ENCODE measurements at places on chromosomes 4 and X. TPM values are rescaled to one million over a fixed set of nuclear protein-coding genes. Genes with fewer than 3 reads are reported as not detected.

GRCh38 chr4:80043541-80043940 lies 29.5 kb downstream of the ANTXR2 start:
- no peak overlapping the region for H3K27ac ChIP-seq
- H3K27me3 ChIP-seq: no peaks in the 10 kb centered on the region
- H3K4me3 ChIP-seq: no peak overlapping the region
- no peak for DNase-seq

GRCh38 chrX:33379839-33380238 lies 168.5 kb upstream of the DMD start:
- H3K27ac ChIP-seq: no peak overlapping the region
- H3K4me1 ChIP-seq: no peaks in the 10 kb centered on the region
- no peaks in the 10 kb centered on the region for H3K36me3 ChIP-seq
- DNase-seq: no peak

FAM53A gene
- 7.3 TPM for total RNA-seq

DNA sequence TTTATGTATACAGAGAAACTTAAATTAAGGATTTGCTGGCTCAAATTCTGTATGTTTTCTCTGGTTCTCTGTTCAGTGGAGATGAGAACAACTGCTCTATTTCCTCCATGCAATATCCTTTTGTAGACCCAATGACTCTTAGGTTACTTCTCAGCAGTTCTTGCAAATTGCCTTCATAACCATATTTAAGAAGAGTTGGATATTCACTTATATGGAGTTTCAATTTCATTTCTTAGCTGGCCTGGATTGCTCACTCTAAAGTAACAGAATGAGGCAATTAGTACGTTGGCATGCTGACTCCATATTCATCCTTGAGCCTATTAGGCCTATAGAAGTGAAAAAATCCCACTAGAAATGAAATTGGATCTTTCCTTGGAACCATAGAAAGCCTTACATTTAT lies 93.6 kb downstream of the DOCK11 start:
- DNase-seq: no peak
- peaks cover 6% of the 10 kb centered on the region for H3K36me3 ChIP-seq
- H3K27ac ChIP-seq: no peak overlapping the region

SPATA18 gene
- 18.6 TPM for total RNA-seq

Measured in chondrocyte (in vitro differentiated cells).